ENCODE measurements at places on chromosomes 12 and 14. TPM values are rescaled to one million over a fixed set of nuclear protein-coding genes. Genes with fewer than 3 reads are reported as not detected.

DNA sequence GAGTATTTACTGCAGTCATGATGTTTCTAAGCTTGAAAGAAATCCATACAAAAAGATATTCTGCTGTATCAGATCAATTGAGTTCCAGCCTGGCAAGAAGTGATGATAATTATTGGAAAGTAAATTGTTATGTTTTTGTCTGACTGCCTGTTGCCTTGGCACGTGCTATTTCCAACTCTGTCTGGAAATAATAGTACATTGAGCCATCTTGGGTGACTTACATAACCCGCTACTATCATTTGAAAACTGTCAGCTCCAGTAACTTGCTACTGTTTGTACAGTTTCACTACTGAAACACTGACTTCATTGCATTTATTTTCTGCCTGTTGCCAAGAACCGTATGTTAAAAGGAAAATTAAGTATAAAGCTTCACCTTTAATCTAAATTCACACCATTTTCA is 318.6 kb downstream of the ITPR2 start:
- DNase-seq = no peak
- H3K4me3 ChIP-seq = no peak overlapping the region
- H3K36me3 ChIP-seq = peaks cover 6% of the 10 kb centered on the region
- peaks cover 11% of the 10 kb centered on the region for H3K4me1 ChIP-seq

GRCh38 chr12:88662961-88663360 is 82.7 kb upstream of the KITLG start:
- no peak for DNase-seq
- no peaks in the 10 kb centered on the region for H3K27me3 ChIP-seq
- H3K4me3 ChIP-seq = no peak overlapping the region
- H3K4me1 ChIP-seq = peaks cover 4% of the 10 kb centered on the region

- H3K27me3 ChIP-seq = no peaks in the 10 kb centered on the region
- no peak overlapping the region for H3K27ac ChIP-seq
- peaks cover 9% of the 10 kb centered on the region for H3K4me1 ChIP-seq
- no peaks in the 10 kb centered on the region for H3K36me3 ChIP-seq
- no peak for DNase-seq
These were observed 23.7 kb downstream of the GYS2 start for GRCh38 chr12:21580748-21581516.

GRCh38 chr12:62766496-62766895 is 168.5 kb downstream of the PPM1H start:
- no peaks in the 10 kb centered on the region for H3K36me3 ChIP-seq
- H3K4me3 ChIP-seq = no peak overlapping the region
- no peak for DNase-seq
- no peak overlapping the region for H3K27ac ChIP-seq
- H3K27me3 ChIP-seq = no peaks in the 10 kb centered on the region

Gene HCAR3
- not detected for total RNA-seq

Gene ZC3H10
- 19.1 TPM for total RNA-seq

Gene SIX6
- total RNA-seq = not detected

Gene MSRB3
- 8.3 TPM for total RNA-seq
